ENCODE measurements at places on chromosomes 11 and 22. TPM values are rescaled to one million over a fixed set of nuclear protein-coding genes. Genes with fewer than 3 reads are reported as not detected.
A peak's percentile ranks its signal among the peaks of the same experiment; 100 is the strongest.

DNA sequence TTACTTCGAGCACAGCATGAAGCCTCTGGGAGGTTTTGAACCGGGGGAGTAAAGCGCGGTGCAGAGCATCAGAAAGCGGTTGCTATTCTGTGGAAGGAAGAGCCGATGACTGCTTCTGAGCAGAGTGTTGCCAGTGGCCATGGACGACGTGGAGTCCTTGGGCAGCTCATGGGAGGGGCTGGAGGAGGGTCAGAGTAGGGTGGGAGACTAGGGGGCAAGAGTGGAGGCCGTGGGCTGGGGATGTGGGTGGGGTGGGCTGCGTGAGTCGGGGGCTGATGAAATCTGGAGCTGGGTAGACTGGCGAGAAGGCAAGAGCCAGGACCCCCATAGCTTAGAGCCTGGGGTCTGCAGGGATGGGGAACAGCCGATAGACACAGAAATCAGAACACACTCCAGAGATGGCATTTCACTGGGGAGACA, 40.2 kb downstream of the TBC1D22A start:
- no peak for DNase-seq

DNA sequence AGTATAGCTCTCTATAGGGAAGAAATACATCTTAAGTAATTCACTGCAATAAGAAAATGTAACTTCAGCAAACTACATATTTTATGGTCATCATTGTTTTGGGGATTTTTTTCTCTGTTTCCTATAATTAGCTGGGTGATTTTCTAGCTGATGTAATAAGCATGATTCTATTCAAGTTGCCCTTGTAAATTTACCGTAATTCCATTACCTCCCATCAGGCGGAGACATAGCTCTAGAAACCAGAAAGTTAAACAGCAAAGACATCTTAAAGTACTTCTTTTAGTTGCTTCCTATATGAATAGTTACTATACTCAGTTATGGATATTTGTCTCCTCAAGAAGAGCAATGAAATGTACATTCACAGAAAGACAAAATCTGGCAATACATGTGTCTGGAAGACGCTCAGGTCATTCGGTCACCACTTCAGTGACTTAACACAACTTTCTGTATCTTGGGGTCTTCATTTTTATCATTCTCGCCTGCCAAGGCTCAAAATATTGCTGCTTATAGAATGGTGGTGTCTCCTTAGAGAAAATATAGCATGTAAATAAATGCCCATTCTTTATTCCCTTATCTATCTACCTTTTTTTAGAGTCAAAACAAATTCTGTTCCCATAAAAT, 239.9 kb upstream of the ZC3H12C start:
- DNase-seq, result peak; percentile 54

DNA sequence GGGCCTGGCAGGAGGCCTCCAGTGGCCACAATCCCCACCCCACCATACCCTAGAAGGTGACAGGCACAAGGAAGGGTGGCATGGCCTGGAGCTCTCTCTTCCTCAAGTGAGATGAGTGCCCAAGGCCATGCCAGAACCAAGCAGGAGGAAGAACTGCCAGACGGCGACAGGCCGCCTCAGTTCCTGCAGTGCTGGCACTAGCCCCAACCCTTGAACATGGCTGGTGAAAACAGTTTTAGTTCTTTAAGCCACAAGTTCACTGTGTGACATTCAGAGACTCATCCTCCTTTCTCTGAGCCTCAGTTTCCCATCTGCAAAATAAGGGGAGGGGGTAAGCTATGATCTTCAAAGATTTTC, 9.8 kb downstream of the CHRDL2 start:
- DNase-seq, result no peak

- DNase-seq, result no peak
Observed at GRCh38 chr11:44944181-44944852, 6.4 kb downstream of the TP53I11 start.

DNA sequence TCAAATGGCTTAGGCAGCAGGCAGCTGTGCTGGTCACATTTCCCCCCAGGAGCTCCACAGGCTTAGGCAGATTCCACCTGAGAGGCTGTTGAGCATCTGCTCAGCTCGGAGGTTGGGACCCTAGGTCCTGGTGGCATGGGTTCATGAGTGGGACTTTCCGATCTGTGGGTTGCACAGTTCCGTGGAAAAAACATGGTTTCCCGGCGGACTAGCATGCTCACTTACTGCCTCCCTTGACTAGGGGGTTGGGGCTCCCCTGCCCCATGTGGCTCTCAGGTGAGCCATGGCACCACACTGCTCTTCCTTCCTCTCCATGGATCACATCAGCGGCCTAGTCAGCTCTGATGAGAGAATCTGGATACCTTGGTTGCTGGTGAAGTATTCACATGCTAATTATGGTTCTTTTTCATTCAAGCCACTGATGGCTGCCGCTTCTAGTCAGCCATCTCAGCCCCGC, 685.1 kb downstream of the METTL15 start:
- no peak for DNase-seq

DNA sequence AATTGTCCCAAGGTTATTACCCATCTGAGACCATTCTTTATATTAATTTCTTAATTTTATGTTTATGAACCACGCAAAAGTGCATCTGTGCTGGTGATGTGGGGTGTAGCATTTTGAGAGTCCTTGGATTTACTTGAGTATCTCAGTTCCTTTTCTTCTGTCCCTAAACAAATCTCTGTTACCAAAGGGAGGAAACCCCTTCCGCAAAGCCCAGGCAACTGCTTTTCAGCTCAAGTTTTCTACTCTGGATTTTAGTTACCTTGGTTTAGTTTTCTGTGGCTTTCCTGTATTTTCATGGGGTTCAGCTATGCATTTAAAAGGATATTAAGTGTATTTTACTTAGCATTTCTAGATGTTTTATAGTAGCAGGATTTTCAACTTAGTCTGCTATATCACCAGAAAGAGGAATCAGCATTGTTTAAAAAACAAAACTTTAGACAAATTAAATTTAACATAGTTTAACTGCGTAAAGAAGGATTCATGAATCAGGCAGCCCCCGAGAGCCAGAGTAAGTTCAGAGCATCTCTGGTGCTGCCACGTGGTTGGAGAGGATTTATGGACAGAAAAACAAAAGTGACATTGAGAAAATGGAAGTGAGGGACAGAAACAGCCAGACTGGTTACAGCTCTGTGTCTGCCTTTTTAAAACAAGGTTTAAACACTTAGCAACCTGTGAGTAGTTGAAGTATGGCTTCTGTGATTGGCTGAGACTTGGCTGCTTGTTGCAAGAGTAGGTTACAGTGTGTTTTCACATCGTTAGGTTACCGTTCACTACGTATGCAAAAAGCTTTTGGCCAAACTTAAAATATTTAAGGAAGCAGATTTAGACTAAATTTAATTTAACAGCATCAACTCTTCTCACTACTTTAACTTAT, 9.6 kb downstream of the ADM start:
- DNase-seq, result no peak

GRCh38 chr22:28008649-28009048, 89.6 kb upstream of the PITPNB start:
- no peak for DNase-seq

EED gene
- 38.1 TPM for total RNA-seq

OR2D2 gene
- not detected for total RNA-seq

OR52H1 gene
- not detected for total RNA-seq

LMO2 gene
- 1.5 TPM for total RNA-seq
